Activated T-helper 1 cell treated with anti-CD3 and anti-CD28 coated beads, Interleukin-2, amount 50 U/mL, for 16 hours (primary cell): ENCODE measurements at places on chromosomes 2 and 18.

- no peak for DNase-seq
Observed at GRCh38 chr18:59729781-59730180, 32.6 kb upstream of the CCBE1 start.

GRCh38 chr2:200829258-200829655 lies 17.5 kb downstream of the BZW1 start:
- no peak for DNase-seq

DNA sequence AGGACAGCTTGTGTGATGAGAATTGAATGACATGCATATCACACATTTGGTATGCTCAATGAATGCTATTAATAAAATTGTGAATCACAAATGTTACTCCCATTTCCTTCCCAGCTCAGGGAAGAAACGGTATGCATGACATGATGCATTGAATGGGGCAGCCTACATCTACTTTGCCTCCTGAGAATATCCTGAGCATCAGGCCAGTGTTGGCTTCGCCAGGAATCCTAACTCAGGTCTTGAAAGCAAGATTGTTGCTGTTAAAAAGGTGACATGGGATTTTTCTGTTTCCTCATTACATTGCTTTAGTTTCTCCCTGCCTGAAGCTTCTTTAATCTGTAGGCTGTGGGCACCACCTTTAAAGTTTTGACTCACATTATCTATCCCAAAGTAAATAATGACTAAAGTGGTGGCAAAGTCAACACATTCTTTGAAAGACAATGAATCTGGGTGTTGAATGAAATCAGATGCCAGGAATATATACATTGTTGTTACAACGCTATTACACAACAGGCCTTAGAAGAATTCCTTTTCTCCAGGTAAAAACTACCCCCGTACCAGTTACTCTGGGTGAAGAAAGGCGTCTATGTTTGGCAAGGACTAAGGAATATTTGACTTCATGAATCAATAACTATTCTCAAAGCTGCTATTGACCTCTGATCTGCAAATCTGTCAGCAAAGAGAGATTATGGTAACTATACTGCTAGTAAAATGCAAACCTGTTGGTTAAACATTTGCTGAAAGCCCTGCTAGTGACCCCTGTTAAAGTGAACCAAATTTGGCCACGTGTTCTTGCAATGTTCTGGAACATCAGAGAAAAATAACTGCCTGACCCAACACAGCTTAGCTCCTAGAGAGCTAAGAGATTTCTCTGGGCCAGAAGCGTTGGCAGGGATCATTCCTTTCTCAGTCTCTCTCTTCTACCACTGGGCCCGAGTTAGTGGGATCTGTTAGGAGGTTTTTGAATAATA lies 30.5 kb upstream of the NEDD4L start:
- DNase-seq = no peak

- no peak for DNase-seq
Observed at GRCh38 chr2:229160984-229161383, 110.1 kb downstream of the PID1 start.

GRCh38 chr2:70684846-70685622 lies 83.0 kb downstream of the ADD2 start:
- no peak for DNase-seq

- DNase-seq = no peak
Observed at GRCh38 chr18:26488417-26489009, 59.8 kb downstream of the KCTD1 start.

- no peak for DNase-seq
Observed at GRCh38 chr2:10977621-10978020, 65.9 kb downstream of the KCNF1 start.

- no peak for DNase-seq
Observed at GRCh38 chr2:234694244-234695013, 197.5 kb upstream of the ARL4C start.

- DNase-seq = no peak
Observed at GRCh38 chr2:83142934-83143333, 1316.1 kb downstream of the SUCLG1 start.

DNA sequence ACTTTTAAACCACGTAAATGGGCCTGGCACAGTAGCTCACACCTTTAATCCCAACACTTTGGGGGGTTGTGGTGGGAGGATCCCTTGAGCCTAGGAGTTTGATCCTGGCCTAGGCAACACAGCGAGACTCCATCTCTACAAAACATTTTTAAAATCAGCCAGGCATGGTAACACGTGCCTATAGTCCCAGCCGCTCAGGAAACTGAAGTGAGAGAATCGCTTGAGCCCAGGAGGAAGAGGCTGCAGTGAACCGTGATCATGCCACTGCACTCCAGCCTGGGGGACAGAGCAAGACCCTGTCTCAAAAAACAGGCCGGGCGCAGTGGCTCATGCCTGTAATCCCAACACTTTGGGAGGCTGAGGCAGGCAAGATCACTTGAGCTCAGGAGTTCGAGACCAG lies 12.2 kb downstream of the ROCK1 start:
- no peak for DNase-seq
